ENCODE measurements at places on chromosomes 7 and 10. TPM values are rescaled to one million over a fixed set of nuclear protein-coding genes. Genes with fewer than 3 reads are reported as not detected.

- DNase-seq = no peak
These were observed 177.2 kb downstream of the SEM1 start for GRCh38 chr7:96532428-96532935.

- DNase-seq = no peak
These were observed 31.9 kb downstream of the ARL4A start for GRCh38 chr7:12719141-12719919.

DNA sequence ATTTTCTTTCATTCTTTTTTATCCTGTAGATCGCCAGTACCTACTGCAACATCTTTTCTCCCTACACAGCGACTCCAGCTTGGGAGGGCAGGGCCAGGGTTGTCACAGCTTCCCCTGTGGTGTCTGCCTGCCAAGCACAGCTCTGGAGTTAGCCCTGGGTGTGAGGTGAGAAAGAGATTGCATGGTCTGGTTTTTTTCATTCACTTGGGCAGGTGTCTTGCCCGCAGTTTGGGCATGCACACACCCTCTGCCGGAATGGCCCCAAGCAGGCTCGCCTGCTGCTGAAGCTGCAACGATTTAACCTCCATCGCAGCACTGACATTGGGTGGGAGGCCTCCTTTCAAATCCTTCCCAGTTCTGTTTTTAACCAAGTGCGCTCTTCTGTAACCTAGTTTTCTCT is 132.8 kb downstream of the WNT2 start:
- no peak for DNase-seq

Gene TUBAL3
- total RNA-seq = not detected

Gene CEP55
- total RNA-seq = 96.4 TPM

Gene GCK
- total RNA-seq = 0.36 TPM

DNA sequence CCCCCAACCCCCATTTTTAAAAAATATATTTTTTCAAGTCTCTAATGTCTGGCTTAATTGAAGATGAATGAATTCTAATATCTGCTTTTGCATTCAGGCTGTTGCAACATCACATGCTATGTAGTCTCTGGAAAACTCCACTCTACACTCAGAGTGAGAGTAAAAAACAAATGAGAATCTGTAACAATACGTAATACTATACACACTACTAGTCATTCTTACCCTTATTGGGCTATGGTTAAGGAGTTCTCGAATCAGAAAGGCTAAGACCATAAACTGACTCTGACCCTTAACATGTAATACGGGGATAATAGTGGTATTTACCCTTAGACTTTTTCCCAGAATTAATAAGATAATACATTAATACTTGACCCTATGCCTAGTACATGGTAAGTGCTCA is 42.9 kb upstream of the TMEM168 start:
- no peak for DNase-seq

DNA sequence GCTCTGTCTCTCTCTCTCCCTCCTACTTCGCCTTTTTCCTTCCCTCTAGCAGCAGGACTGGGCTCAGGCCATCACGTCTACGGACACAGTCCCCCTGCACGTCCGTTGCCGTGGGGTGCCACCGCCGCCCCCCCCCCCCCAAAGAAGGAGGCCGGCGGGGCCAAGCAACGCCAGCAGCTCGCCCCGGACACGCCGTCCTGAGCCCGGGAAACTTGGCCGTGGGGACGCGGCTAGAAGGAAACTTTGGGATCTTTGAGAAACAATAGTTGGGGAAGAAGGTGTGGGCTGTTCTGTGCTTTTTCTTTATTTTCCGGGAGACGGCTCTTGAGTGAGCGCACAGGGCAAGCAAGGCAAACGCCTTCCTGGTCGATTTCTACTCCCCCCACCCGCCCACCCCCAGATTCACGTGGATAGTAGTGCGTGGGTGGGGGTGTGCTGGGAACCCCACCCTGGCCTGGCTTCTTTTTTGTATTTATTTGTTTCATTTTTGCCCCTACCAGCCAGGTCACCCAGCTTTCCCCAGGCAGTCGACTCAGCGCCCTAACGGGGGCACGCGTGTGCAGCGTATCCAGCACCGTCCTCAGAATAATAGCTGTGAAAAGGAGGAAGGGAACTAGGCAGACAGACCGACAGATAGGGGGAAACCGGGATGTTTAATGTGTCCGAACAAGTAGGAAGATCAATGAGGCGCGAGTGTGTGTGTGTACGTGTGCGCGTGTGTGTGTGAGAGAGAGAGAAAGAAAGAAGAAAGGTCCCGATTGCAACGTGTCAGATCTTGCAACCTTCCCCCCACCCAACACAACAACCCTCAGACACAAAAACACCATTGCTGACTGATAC is 1.4 kb downstream of the MXI1 start:
- no peak for DNase-seq

Gene GRID1
- total RNA-seq = 2.3 TPM

DNA sequence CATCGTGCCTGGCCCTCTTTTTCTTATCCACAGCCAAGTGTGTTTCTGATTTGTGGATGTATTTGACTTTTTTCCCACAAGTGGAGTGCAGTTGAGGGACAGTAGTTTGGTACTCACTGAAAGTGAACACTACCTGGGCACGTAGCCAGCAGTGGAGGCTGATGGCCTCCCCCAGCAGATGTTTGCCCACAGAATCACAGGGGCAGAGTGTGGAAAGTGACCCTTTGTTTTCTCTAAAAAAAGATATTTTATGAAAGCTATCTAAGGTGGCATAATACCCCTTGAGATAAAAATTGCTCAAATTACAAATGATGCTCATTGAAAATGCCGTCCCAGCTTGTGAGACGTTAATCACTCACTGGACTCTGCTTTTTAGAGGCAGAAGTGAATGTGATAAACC is 29.1 kb downstream of the WDR37 start:
- DNase-seq = no peak

- DNase-seq = no peak
These were observed 278.3 kb upstream of the SP8 start for GRCh38 chr7:21064698-21065648.

Gene OR9A2
- total RNA-seq = not detected

GRCh38 chr7:44145969-44146911 is 5.1 kb upstream of the MYL7 start:
- DNase-seq = no peak

Gene NKX1-2
- 0.15 TPM for total RNA-seq

- no peak for DNase-seq
These were observed 89.2 kb upstream of the MKLN1 start for GRCh38 chr7:131238347-131238931.

DNA sequence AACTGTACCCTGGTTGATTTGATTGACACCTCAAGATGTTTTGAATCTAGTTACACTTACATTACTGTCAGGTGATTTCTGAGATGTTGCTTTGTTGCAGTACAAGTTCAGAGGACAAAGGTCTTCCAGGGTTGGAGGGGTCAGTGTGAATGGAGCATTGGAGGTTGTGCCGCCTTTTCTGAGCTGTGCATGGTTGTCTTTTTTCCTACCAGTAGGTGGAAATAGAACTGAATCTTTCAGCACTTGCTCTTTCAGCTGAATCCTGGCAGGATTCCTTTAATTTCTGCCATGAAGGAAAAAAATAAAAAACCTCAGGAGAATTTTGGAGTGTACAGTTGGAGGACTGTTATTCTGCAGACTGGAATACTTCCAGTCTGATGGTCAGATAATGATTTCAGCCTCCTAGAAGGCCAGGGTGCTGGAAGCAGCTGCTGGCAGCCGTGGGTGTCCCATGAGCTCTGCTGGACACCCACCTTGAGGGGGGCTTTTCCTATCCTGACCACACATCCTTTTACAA is 82.7 kb downstream of the PLCE1 start:
- DNase-seq = no peak

Gene FAM25A
- total RNA-seq = not detected

DNA sequence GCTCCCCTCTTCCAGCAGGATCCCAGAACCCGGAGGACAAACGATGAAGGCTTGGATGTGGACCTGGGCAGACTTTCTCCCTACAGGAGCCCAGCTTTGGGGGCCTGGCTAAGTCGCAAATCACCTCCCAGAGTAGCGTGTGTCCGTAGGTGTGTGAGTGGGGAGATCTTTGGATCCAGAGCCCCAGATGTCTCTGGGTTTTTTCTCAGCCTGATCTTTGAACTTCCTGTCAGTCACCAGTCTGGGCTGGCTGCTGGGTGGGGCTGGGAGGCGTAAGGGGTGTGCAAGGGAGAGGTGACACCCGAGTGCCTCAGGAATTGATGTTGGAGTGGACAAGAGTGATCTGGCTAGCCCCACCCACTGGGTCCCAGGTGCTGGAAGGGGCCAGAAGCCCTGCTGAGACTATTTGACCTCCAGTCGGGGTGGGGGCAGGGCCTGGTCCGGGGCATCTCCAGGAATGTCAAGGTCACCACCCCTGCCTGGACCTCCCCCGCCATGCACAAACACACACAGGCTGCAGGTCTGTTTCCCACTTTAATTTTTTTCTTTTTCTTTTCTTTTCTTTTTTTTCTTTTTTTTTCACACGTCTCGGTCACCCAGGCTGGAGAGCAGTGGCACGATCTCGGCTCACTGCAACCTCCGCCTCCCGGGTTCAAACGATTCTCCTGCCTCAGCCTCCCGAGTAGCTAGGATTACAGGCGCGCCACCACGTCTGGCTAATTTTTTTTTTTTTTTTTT is at the start of gene MOGAT3:
TSS of gene MOGAT3 (minus strand) at position 175 of the 738 bp plus-strand sequence. CDS start 182 bp downstream, outside the sequence.
- DNase-seq = no peak

DNA sequence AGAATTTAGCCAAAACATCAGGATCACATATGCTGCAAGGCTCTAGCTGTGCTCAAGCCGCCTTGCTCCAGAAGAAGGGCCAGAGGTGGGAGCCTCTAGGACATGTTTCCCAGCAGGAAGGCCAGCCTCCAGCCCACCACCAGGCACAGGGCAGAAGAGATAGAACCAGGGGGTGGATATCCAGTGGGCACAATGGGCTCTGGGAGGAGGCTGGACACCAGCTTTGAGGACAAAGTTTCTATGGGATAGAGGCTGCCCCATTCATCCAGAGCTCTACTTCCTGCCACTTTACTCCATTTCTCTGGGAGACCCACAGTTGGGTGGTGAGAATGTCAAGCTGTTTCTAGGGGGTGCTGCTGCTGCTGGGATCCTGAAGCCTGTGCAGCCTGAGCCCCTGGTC is 77.1 kb downstream of the ARHGAP22 start:
- no peak for DNase-seq

DNA sequence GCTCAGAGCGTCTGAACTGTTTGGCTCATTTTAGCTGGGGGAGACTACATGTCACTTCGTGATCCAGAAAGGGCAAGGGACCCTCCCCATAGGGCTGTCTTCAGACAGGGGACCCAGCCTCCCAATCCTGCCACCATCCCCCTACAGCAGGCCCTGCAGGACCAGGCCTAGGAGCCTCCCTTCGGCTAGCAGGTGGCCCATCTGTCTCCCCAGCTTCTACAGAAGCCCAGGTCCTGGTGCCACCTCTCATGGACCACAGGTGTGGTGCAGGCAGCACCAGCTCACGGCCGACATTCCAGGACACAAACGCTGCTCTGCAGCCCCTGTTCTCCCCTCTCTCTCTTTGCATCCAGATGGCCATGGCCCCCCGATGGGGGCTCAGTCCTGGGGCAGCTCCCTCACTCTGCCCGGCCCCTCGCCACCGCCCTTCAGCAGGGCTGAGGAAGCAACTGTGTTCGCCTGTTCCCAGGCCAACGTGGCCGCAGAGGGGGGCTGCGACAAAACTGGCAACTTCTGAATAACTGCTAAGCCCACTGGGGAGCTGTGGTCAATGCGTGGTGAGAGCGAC is 10.3 kb downstream of the TECPR1 start:
- DNase-seq = no peak

Gene ICA1
- 1.1 TPM for total RNA-seq

DNA sequence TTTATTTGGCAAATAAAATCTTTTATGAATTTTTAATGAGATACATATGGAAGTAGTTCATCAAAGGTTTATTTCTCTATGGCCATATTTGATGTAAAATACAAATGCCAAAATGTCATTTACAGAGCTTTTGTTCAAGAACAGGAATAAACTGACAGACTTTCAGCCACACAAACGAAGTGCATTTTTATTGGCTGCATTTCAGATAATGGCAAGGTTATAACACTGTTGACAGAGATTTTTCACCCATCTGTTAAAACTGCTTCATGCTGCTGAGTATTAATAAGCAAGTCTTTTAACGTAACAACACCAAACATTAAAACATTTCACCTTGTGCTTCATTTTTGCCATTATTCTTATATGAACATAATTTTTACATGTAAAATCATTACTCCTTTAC is 254.4 kb downstream of the ANKRD7 start:
- no peak for DNase-seq

Gene PON1
- not detected for total RNA-seq

GRCh38 chr10:78010278-78010677 is 19.0 kb downstream of the POLR3A start:
- no peak for DNase-seq

DNA sequence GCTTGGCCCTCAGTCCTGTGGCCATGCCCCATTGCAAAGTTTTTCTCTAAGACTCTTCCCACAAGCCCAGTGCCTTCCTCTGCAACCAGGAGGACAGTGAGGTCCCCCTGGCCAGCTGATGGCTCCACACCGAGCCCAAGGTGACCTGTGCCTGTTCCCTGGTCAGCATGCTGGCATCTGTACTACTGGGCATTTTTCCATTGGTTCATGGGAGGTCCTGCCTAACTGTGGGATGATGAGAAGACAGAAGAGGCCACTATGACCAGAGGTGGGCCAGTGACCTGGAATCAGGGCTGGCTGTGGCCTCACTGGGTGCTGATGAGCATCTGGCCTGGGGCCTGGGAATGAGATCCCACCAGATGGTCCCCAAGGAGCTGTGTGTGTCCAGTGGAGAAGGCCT is 20.2 kb downstream of the CALML3 start:
- DNase-seq = no peak

- DNase-seq = no peak
These were observed 186.6 kb upstream of the LYZL1 start for GRCh38 chr10:29102233-29102632.

Gene GRID2IP
- total RNA-seq = 0.13 TPM

Gene MOGAT3
- 0.23 TPM for total RNA-seq

All from Panc1 (cell line).